Activated T-helper 2 cell treated with anti-CD3 and anti-CD28 coated beads, Interferon-gamma antibody, Interleukin-2, Interleukin-4, amounts not matched to agents 10 μg/mL and 5 μg/mL and 100 μg/mL, durations not matched to agents 14 hours and 24 hours and 36 hours (primary cell): ENCODE measurements at places on chromosomes 5 and 9. TPM values are rescaled to one million over a fixed set of nuclear protein-coding genes. Genes with fewer than 3 reads are reported as not detected.

FAM153A gene
- total RNA-seq: 16.3 and 20.1 TPM in 2 replicates

PCDHGB2 gene
- total RNA-seq: 0.85 and 0.91 TPM in 2 replicates

FBP2 gene
- total RNA-seq: not detected in 2 replicates

HAPLN1 gene
- not detected in 2 replicates for total RNA-seq

LAMC3 gene
- total RNA-seq: not detected in 2 replicates

KLHL3 gene
- 1.7 and 2.3 TPM in 2 replicates for total RNA-seq

PCDHGC3 gene
- 0.21 and 0.23 TPM in 2 replicates for total RNA-seq

GKAP1 gene
- total RNA-seq: 2.7 and 2.8 TPM in 2 replicates

SPRY4 gene
- total RNA-seq: 0.64 TPM in 2 replicates

CDC20B gene
- 0.18 TPM in 1 of 2 replicates, not detected in the other for total RNA-seq

TNC gene
- 1.5 and 1.9 TPM in 2 replicates for total RNA-seq

IL6ST gene
- total RNA-seq: 56.2 and 67.2 TPM in 2 replicates

SLC1A1 gene
- 0.14 TPM in 1 of 2 replicates, not detected in the other for total RNA-seq

RNF208 gene
- total RNA-seq: 9.5 and 10.1 TPM in 2 replicates

HAND1 gene
- not detected in 2 replicates for total RNA-seq

PCDHGB7 gene
- 0.18 and 0.23 TPM in 2 replicates for total RNA-seq

PPP2R2B gene
- total RNA-seq: 0.34 TPM in 1 of 2 replicates, not detected in the other

IL4 gene
- 21.6 and 25.8 TPM in 2 replicates for total RNA-seq

ARL14EPL gene
- not detected in 2 replicates for total RNA-seq

ABL1 gene
- 35.5 and 36.5 TPM in 2 replicates for total RNA-seq

ARID3C gene
- 0.14 and 0.21 TPM in 2 replicates for total RNA-seq

B4GALT1 gene
- total RNA-seq: 60.6 and 64.0 TPM in 2 replicates

PCDHA9 gene
- not detected in 2 replicates for total RNA-seq

GPR151 gene
- total RNA-seq: not detected in 2 replicates

CSNK1A1 gene
- 176 and 194 TPM in 2 replicates for total RNA-seq

SPARC gene
- 0.43 TPM in 1 of 2 replicates, not detected in the other for total RNA-seq

PCDHGC5 gene
- total RNA-seq: not detected in 2 replicates

TEX48 gene
- 0.41 and 0.68 TPM in 2 replicates for total RNA-seq

SPATA9 gene
- not detected in 2 replicates for total RNA-seq

KIAA1958 gene
- 10.7 and 11.4 TPM in 2 replicates for total RNA-seq

PCDHGA4 gene
- 0.44 and 0.57 TPM in 2 replicates for total RNA-seq

C9 gene
- not detected in 2 replicates for total RNA-seq

HTR4 gene
- not detected in 2 replicates for total RNA-seq

TRIM36 gene
- total RNA-seq: not detected in 2 replicates

RIOK2 gene
- total RNA-seq: 28.1 and 30.5 TPM in 2 replicates

SLC34A1 gene
- not detected in 2 replicates for total RNA-seq

SPATA31E1 gene
- not detected in 2 replicates for total RNA-seq

BSPRY gene
- 11.1 and 12.5 TPM in 2 replicates for total RNA-seq

SUSD3 gene
- total RNA-seq: 29.7 and 36.4 TPM in 2 replicates

TOR1A gene
- total RNA-seq: 52.5 and 55.8 TPM in 2 replicates

ADRA1B gene
- not detected in 2 replicates for total RNA-seq

F2RL1 gene
- total RNA-seq: 0.09 and 0.16 TPM in 2 replicates

PRPF4 gene
- 57.3 and 61.0 TPM in 2 replicates for total RNA-seq

PGM5 gene
- total RNA-seq: 0.07 TPM in 1 of 2 replicates, not detected in the other

LRRC26 gene
- total RNA-seq: 0.21 and 0.34 TPM in 2 replicates

SLC6A18 gene
- not detected in 2 replicates for total RNA-seq

CHSY3 gene
- not detected in 2 replicates for total RNA-seq

FABP6 gene
- not detected in 2 replicates for total RNA-seq

BNC2 gene
- total RNA-seq: not detected in 2 replicates

DNAH5 gene
- total RNA-seq: not detected in 2 replicates

NRG2 gene
- 0.09 TPM in 1 of 2 replicates, not detected in the other for total RNA-seq

SOHLH1 gene
- not detected in 2 replicates for total RNA-seq

ABLIM3 gene
- total RNA-seq: not detected in 2 replicates
